Kidney epithelial cell (primary cell): ENCODE measurements at places on chromosomes 13 and 19. TPM values are rescaled to one million over a fixed set of nuclear protein-coding genes. Genes with fewer than 3 reads are reported as not detected.

- no peak for DNase-seq
These were observed 60.8 kb downstream of the SOX1 start for GRCh38 chr13:112127564-112128330.

GRCh38 chr19:20416661-20417060, 148.9 kb downstream of the ZNF737 start:
- DNase-seq, result no peak

- no peak for DNase-seq
These were observed 304.4 kb upstream of the NBEA start for GRCh38 chr13:34637636-34638035.

DNA sequence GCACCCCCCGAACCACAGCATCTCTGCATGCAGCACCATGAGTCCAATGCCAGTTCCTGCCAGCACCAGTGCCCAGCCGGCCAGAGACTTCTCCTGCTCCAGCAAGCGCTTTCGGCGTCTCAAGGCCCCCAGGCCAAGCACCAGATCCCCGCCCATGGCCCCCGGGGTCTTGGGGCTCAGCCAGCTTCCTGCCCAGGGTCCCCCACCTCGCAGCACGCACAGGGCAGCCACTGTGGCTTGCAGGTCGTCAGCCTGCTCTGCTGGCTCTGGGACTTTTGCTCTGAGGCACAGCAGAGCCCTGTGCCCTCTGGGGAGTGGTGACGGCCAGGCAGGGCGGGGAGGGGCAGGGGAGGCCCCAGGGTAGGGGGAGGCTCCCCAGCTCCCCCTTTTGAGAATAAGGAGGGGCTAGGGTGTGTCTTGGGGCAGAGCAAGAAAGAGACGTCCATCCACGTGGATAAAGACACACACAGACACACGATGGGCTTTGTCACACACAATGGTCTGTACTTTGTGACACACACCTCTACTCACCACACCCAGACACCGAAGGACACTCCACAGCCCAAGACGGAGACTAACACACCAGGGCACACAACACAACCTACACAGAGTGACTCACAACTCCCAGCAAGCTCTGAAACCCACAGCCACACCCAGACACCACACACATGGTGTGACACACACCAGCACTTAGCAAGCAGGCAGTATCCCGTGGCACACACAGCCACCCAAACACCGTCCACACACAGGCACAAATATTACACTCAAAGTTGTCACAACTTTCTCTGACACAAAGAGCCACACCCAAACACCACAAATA, at the start of gene KCNN4:
TSS of gene KCNN4 (minus strand) at position 268 of the 820 bp plus-strand sequence. CDS start at position 156, 112 bp downstream.
- DNase-seq, result no peak

DNA sequence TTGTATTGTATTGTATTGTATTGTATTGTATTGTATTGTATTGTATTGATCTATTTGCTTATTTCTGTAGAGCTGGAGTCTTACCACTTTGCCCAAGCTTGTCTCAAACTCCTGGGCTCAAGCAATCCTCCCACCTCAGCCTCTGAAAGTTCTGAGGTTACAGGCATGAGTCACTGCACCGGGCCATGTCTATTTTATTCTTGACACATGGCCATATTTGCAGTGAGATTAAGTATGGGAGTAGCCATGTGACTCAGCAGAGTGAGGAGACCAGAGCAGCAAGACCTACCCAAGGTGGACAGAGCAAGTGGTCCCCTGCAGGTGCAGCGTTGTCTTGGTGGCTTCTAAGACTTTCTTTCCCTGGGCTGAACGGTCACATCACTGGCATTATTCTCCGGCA, 49.1 kb upstream of the UBAC2 start:
- peak; percentile 23 for DNase-seq

GRCh38 chr19:5484398-5485285, 29.4 kb downstream of the ZNRF4 start:
- no peak for DNase-seq

GRCh38 chr19:58097781-58098681, at the start of gene ZSCAN18:
ZSCAN18 (minus strand) TSS chr19:58098231; CDS start chr19:58090267, 7,964 bp downstream.
- DNase-seq, result peak; percentile 80

- no peak for DNase-seq
These were observed 40.1 kb downstream of the FAM216B start for GRCh38 chr13:42821437-42821836.

- DNase-seq, result no peak
These were observed 183.9 kb downstream of the LHFPL6 start for GRCh38 chr13:39419068-39419467.

RAP2A gene
- total RNA-seq, result 18.9 and 20.7 TPM in 2 replicates

MAG gene
- 0.04 TPM in 1 of 2 replicates, not detected in the other for total RNA-seq

TMEM205 gene
- 307 and 377 TPM in 2 replicates for total RNA-seq

ICAM4 gene
- 0.13 TPM in 1 of 2 replicates, not detected in the other for total RNA-seq

RTBDN gene
- total RNA-seq, result 0.21 TPM in 1 of 2 replicates, not detected in the other
